ENCODE measurements at places on chromosomes 6 and 20.

- no peak for DNase-seq
These were observed 7.9 kb upstream of the FAM210B start for GRCh38 chr20:56350842-56351241.

GRCh38 chr6:27806981-27807440, 105.2 kb downstream of the OR2B2 start:
- no peak for DNase-seq

- DNase-seq: no peak
These were observed 92.3 kb downstream of the RNF182 start for GRCh38 chr6:14016935-14017625.

GRCh38 chr6:121573481-121573880, 138.0 kb downstream of the GJA1 start:
- DNase-seq: no peak

DNA sequence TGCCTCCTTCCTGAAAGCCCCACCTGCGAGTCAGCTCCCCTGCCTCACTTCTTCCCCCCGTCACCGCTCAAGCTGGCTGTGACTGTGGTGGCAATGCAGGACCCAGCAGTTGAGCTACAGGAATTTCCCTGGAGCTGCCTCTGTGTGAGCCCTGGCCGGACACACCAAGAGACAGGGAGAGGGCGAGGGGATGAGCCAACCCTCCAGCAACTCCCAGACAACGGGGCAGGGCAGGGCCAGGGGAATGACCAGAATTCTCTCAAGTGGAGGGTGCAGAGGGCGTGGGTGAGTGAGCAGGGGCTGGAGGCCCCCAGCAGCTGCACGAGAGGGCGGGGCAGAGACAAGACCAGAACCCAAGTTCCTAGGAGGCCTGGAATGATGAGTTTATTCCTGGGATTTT, 4.9 kb upstream of the ARFGAP1 start:
- no peak for DNase-seq

DNA sequence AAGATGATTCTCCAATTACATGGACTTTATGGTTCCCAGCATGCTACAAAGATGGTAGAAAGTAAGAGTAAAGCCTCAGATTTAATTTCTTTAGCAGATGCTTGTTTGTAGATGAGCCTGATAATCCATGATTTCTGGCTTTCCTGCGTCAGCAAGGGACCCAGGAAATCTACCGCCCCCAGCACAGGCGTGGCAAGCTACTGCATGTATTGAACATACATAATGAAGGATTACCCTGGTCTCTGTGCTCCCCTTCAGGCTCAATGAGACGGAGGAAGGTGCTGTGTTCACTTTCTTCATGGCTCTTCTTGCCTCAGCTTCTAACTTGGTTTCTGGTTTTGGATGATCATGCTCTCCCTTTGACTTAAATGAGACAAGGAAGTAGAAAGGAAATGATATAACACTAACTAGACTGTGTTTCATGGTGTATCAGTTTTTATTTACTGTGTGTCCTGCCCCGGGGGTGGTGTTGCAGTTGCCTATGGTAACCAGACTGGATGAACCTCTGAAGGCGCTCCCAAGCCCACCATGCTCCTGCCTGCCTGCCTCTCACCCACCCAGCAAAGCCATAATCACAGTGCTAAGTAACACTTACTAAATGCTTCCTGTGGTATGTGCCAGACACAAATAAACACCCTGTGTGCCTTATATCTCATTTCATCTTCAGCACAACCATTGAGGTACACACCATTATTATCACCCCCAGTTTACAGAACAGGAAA, 17.9 kb downstream of the GCM1 start:
- no peak for DNase-seq

- DNase-seq: no peak
These were observed 245.3 kb downstream of the TBXT start for GRCh38 chr6:165922309-165922794.

DNA sequence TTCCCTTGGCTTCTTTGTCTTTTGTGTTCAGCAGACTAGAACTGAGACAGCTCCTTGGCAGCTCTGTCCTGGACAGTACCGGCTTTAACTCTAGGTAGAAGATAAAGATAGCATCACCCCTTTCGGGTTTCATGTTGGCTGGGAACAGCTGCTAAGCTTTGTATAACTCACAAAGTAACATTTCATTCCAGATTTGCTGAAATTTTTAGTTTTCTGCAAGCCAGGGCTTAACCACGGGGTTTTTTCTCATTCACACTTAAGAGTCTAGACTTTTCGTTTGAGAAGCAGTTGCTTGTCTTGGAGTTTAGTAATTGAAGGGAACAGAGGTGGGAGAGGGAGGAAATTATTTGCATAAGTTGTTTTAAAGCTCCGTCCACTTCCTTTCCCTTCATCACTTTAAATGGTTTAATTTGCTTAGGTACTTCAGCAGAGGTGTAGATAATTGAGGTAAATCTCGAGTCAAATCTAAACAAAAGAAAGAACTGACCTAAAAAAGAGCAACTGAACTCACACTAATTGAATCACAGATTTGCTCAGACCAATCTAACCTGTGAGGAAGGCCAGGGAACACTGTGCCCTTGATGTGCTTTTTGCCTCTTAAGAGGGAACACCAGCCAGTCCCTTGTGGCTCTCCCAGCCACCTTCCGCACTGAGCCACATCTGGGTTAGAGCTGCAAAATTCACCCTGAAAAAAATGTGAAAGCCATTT, 48.3 kb downstream of the RREB1 start:
- DNase-seq: no peak

DNA sequence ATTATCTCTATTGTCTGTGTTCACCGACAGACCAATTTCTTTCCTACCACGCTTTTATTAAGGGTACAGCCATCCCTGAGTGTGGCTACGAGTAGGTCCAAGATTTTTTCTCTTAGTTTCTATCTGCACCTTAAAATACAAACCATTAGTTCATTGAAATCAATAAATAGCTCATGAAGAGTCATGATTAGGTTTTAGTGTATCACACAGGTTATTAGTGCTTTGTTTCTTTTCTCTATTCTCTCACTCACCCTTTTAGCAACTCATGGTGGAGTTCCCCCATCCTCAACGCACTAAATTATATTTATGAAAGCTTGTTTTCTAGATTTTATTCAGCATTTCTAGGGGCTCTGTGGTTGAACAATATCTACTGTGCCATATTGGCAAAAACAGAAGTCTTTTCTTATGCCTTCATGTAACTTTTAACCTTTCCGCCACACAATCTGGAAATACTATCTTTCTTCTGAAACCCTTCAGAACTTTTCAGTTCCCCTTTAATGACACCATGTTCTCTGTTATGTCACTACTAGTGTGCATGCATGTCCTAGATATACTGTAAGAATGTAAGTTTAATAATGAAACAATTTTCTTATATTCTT, 128.2 kb upstream of the LAMA2 start:
- no peak for DNase-seq

DNA sequence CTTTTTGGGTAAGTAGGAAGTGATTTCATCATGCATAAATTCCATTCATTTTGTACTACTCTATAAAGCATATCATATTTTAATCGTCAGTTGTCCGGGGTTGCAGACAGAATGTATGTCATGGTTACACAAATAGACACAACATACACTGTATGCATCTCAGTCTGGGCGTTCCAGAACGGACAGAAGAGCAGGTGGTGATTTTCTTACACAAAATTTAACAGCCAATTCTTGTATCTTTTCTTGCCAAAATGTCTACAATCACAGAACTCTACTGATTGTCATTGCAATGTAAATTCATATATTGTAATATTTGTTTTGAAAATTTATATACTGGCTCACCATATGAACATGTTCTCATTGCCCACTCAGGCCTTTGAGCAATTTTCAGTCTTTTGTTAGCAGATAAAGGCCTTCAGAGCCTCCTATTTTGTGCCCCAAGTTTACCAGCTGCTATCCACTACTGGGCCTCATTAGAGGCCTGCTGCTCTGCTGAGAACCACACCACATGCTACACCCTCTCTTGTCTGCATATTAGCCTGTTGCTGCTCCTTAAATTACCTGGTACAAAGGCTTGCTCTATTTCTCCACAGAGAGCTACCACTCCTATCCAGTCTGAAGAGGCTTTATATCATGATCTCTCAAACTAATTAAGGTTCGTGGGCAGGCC, 61.5 kb downstream of the PRDM13 start:
- peak; percentile 48 for DNase-seq

DNA sequence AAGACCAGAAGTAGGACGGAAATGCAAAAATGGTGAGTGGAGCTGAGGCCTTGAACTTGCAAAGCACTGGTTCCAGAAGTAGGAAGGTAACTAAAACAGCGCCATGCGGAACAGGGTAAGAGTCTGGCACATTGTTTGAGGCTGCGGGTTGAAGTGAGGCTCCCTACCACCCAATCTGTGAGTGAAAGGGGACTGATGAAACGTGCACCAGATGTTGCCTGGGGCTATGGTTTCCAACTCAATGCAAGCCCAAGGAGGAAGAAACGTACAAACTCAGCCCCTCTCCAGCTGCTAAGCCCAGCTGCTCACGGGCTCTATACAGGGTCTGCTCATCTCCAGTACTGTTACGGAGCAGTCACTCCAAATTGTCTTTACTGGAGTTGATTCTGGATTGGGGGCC, 68.7 kb upstream of the KCNK16 start:
- DNase-seq: peak; percentile 37

DNA sequence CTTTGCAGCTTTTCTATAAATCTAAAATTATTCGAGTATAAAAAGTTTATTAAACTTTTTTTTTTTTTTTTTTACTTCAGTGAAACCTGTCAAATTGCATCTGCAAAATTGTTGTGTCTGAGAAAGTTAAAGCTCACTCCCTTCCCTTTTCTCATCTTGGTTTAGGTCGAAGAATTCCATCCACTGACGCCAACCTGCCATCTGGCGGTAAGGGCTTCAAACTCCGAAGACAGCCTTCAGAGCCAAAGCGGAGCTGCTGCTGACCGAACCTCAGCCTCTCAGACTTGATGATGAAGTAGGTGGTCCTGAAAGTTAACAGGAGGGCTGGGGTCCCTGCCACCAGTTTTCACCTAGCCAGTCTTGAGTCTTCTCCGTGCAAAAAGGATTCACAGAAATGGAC, 29.6 kb upstream of the VAPB start:
- no peak for DNase-seq

DNA sequence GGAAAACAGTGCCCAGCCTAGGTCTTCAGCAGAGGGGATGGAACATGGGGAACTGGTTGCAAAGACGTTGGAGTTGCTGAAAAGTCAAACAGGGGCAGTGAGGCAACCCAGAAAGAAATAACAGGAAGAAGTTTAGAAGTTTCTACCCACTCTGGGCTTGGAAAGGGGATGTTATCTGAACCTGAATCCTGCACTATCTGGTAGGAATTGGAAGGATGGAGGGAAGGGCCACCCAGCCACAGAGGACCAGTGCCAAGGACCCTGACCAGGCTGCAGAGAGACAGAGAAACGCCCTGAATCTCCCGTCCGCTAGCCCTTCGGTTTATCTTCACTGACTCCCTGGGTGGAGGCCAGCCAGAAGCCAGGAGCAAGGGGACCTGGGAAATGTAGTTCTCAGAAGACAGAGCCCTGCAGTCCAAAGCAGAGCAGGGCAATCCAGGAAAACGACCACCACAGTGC, 217.3 kb upstream of the RREB1 start:
- DNase-seq: no peak

GRCh38 chr6:65728879-65729479, 22.0 kb upstream of the EYS start:
- no peak for DNase-seq

- no peak for DNase-seq
These were observed 8.2 kb upstream of the PXDC1 start for GRCh38 chr6:3759646-3760232.

- DNase-seq: no peak
These were observed 556 bp upstream of the MROH8 start for GRCh38 chr20:37179683-37180524.

DNA sequence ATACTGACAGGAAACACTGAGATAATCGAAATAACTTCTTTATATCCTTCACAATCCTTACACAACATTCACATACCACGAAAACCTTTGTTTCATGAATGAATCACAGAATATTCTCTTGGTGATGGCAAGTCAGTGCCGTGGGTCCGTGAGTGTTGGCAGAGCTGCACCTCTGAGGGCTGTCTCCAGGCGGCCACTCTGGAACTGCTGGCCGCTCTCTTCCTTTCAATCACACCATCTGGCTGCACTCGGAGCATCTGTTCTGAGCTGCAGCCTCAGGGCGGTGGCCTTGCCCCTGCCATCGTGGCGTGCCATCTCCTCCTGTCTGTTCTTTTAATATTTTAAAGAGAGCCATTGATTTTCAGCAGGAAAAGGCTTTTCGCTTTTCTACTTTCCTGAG, 129.4 kb upstream of the AFDN start:
- peak; percentile 87 for DNase-seq

- DNase-seq: no peak
These were observed 118.9 kb downstream of the RIN2 start for GRCh38 chr20:19876828-19877460.

DNA sequence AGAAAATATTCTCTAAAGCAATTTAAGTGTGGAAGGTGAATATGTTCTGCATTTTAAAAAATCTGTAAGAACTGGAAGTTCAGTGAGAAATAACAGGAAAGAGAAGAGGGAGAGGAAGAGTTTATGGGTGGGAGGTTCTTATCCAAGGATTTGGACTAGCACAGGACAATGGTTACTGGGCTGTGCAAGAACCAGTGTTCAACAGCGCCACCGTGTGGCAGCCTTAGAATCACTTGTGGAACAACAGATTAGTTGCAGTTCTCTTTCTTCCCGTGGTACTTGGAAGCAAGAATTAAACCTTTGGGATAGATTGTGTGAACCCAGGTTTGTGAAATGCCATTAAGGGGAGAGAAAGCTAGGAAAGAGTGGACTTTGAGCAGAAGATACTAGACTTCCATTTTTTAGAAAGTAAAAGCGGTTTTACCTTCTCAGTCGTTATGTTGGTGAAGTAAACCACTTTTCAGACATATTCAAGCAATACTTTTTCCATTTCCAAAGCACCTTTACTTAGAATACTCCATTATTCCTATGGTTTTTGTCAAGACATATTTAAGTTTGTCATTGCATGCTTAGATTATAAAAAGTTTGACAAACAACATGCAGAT, 436.7 kb downstream of the RNF144B start:
- DNase-seq: no peak

DNA sequence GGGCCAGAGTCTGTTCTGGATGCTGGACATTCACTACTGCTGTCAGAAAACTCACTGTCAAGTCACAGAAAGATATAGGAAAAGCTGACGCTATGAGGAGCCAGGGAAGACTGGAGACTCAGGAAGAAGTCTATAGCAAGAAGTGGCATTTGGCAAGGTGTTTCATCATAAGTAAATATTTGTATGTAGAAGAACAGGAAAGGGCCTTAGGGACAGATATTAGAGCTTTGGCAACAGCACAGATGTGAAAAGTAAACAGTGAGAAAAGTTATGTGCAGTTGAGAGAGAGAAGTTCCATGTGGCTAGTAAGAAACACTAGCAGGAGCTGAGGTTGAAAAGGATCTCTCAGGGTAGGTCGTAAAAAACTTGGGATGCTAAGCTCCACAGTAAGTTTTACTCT, 868.9 kb downstream of the PHF3 start:
- DNase-seq: peak; percentile 10
